ENCODE measurements at places on chromosomes 16 and 17.
A peak's percentile ranks its signal among the peaks of the same experiment; 100 is the strongest.

DNA sequence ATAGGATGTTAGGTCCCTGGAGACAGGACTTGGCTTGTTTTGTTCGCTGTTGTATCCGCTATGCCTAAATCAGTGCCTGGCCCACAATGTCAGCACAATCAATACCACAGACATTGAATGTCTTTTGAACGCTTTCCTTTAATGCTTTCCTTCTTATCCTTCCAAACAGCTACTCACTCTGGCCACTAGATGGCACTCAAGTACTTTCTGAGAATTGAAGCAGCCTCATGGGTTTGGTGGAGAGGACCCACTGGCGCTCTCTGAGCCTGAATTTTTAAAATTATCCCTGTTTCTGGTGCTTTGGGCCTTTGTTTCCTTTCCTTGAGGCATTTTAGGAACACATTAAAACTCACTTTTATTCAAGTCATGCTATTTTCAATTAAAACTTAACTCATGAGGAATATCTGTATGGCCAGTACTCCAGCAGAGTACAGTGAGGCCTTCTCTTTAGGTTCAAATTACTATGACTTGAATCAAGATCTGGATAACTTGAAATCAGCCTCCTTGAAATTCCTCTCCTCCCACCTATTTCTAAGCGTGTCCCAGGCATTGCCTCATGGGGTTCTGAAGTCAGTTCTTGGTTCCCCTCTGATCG, 3.2 kb upstream of the NLRP1 start:
- peak; percentile 79 for DNase-seq

- DNase-seq: no peak
Measured at GRCh38 chr16:13313351-13313750, 412.0 kb downstream of the SHISA9 start.

DNA sequence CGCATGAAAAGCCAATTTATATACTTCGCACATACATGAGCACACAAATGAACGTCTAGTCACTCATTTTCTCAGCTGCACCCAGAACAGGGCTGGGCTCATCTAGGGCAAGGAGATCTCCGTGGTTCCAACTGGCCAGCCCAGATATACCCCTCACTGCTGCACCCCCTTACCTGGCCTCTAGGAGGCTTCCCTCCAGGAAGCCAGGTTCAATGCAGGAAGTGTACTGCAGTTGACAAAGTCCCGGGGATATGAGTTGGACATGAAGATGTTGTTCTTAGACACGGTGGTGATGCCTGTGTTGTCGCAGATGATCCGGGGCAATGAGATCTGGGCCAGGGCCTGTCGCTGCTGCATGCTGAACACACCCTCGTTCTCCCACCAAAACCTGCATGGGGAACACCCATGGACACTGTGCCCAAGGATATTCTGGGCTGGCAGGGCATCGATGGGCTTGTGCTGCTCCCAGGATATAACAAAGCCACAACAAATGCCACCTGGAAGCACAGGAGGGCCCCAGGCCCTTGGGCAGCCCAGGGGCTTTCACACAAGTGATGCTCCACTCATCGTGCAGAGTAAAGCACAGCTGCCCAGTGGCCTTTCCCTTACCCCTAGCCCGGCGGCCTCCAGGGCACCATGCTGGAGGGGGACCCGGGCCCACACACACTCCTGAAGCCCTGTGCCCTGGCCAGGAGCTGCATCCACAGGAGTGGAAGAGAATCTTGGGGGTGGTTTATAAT, 10.1 kb downstream of the MPO start:
- DNase-seq: no peak

DNA sequence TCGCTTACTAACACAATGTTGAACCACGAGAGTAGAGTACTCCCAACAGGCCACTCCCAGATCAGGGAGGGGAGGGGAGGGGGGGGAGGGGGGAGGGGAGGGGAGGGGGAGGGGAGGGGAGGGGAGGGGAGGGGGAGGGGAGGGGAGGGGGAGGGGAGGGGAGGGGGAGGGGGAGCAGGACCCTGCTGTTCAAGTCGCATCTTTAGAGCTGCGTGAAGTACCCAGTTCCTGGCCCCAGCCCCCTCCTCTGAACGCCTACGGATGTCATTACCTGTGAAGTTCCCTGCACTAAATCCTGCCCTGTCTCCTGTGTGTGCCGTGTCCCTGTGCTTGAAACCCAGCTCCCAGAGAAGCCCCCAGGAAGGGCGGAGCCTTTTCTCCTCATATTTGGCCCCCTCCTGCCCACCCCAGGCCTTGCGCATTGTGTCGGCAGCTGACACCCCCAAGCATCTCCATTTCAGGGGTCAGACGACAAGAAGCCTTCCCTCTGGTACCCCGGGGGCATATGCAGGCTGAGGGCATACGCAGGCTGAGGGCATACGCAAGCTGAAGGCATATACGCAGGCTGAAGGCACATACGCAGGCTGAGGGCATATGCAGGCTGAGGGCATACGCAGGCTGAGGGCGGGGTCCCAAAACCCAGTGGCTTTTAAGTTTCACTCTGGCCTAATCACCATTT, 330.2 kb downstream of the C16orf95 start:
- no peak for DNase-seq

GRCh38 chr16:12575288-12575687, 228.4 kb downstream of the CPPED1 start:
- no peak for DNase-seq

DNA sequence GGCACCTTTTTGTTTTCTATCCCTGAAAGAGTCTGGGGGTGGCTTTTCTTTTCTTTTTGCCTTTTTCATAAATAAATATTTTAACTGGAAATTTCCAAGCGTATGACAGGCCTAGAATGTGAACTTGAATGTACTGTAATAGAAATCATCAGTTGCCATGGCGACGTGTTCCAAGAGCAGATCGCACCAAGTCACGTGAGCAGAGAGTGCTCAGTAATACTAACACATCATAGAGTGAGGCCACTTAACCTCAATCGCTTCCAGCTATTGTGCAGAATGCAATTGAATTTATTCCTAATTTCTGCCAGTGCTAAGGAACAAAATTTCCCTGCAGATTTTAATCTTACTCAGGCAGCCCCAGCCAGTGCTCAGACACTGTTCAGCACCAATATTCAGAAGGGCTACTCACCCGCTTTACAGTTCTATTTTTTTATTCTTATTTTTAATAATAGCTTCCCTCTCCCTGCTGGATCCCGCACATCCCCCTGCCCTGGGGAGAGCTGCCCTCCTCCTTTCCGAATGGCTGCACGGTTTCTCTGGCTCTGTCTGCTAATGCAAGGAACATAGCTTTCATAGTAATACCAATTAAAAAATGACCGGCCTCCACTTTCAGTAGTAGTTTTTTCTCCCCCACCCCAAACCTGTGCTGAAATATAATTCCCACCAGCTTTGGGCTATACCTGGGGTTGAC, 26.2 kb upstream of the PMFBP1 start:
- DNase-seq: peak; percentile 84

DNA sequence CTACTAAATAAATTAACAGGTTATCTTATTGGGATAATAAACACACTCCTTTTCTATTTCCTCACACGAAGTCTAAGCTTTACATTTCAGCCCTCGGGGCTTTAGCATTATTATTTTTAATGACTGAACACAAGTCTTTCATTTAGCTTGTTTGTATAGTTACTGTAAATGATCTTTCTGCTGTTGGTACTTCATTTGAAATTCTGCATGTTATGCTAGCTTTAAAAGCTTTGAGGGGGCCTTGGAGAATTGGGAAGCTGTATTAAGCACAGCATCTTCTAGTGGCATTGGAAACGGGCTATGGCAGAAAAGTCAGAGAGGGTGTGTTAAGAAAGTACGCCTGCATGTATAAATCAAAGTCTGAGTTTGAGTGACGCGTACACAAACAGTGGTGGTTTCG, 243.7 kb downstream of the FTO start:
- DNase-seq: no peak

DNA sequence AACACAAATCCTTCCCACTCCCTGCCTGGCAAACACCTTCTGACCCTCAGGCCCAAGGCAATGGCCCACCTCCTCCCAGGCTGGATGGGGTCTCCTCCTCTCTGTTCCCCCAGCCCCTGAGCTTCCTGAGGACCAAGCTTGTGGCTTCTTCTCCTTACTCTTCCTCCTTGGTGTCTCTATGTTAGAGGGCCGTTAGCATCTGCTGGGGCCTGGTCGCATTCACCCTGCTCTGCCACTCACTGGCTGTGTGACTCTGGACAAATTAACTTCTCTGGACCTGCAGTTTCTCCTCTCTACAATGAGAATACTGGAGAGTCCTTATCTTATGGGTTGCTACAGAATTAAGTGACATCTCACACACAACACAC, 725 bp upstream of the MT2A start:
- DNase-seq: no peak

- peak; percentile 65 for DNase-seq
Measured at GRCh38 chr16:65745-66144, 6.7 kb downstream of the RHBDF1 start.

- no peak for DNase-seq
Measured at GRCh38 chr17:77496831-77497577, 356.2 kb downstream of the SEC14L1 start.

DNA sequence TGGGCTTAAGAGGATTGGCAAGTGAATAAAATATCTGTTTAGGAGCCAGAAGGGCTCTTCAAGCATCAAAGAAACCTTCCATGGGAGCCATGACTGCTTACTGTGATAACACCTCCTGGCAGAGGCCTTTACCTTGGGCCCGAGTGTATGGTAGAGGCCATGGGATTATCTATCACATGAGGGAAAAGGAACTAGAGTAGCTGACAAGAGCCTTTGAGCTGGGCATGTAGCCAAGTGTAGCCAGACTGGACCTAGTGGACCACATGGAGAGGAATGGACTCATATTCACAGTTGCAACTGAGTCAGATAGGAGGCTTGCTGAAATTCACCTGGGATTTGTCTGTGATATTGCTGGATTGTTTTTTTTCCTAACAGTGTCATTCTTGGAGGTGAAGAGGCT, 276.0 kb upstream of the ZFHX3 start:
- DNase-seq: no peak

- DNase-seq: no peak
Measured at GRCh38 chr17:82952019-82952418, 112.2 kb upstream of the ZNF750 start.

- peak; percentile 48 for DNase-seq
Measured at GRCh38 chr17:40179923-40180659, 2.8 kb downstream of the RAPGEFL1 start.

DNA sequence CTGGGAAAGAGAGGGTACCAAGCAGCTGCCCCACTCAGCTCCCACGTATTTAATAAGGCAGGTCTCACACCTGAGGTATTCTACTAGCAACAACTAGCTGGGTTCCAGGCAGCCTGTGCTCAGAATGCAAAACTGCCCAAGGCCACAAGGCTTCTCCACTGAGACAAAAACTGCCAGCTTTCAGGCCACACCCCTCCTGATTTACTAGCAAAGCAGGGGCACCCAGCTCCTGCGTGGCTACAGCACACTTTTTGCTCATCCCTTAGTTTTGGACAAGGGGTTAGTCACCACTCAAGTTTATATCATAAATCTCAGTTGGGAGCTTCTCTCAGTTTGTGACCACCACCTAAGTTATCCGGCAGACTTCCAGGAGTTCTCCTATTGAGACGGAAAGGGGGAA, 494.6 kb downstream of the CDH11 start:
- DNase-seq: peak; percentile 8

DNA sequence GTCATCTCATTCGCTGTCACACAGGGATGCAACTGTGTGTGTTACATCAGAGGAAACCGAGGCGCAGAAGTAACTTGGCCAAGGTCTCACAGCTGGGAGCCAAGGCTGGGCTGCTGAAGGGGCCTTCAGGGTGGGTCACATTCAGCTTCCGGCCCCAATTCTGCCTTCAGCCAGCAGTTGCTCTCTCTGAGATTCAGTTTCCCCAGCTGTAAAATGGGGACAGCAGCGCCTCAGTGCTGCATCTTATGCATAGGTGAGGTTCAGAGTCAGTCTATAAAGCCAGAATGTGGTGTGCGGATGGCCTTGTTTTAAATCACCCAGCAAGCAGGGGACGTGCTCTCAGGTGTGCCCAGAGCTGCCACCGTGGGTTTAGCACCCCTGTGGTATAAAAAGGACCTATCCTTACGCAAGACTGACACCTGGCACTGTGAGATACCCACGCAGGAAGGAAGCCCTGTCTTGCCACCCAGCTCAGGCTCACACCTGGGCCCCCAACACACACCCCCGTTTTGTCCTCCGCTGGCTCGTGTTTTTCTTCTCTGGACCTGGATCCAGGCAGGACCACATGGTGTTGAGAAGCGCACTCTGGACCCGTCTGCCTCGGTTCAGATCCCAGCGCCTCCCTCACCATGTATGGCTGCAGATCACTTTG, 94.6 kb upstream of the GSE1 start:
- DNase-seq: no peak

GRCh38 chr17:56710986-56711385, 117.5 kb downstream of the NOG start:
- no peak for DNase-seq

Data from fibroblast of skin of abdomen (primary cell).